ENCODE measurements at places on chromosomes 2 and 18.

- no peak for DNase-seq
Measured at GRCh38 chr2:238700117-238700457, 147.8 kb upstream of the TWIST2 start.

GRCh38 chr2:156649596-156649995 lies 213.4 kb downstream of the GPD2 start:
- DNase-seq, result no peak

DNA sequence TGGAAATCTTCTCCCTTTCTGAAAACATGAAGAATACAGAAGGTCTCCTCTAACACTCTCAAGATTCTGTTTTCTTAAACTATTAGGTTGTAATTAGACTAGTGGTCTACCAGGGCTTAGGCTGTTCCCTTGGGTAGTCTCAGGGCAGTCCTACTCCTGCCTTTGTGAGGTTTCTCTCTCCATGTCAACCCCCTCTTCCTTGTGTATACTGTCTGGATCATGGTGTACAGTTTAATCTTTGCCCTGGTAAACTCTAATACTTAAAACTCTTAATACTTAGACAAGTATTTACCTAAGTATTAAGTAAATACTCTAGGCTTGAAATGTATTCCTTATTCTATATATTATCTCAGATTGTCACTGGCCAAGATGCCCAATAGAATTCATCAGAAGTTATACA lies 480.3 kb upstream of the TNP1 start:
- no peak for DNase-seq

GRCh38 chr2:16538707-16539106 lies 126.9 kb downstream of the CYRIA start:
- no peak for DNase-seq

GRCh38 chr18:34844732-34845459 lies 134.8 kb downstream of the DTNA start:
- DNase-seq, result no peak

DNA sequence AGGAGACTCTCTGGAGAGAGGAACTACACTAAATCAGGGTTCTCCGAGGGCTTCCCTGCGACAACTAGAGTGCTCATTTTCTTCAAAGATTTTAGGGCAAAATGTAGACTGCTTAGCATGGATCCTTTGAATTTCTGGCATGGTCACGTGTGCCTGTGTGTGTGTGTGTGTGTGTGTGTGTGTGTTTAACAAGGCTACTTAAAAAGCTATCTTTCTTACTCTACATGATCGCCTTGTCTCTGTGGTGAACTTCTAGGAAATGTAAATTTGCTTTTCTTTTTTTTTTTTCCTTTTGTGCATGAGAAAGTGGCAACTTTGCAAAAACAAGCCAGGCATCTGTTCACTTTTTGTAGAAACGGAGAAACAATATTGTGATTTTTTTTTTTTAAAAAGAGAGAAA lies 43.9 kb downstream of the SOX11 start:
- no peak for DNase-seq

DNA sequence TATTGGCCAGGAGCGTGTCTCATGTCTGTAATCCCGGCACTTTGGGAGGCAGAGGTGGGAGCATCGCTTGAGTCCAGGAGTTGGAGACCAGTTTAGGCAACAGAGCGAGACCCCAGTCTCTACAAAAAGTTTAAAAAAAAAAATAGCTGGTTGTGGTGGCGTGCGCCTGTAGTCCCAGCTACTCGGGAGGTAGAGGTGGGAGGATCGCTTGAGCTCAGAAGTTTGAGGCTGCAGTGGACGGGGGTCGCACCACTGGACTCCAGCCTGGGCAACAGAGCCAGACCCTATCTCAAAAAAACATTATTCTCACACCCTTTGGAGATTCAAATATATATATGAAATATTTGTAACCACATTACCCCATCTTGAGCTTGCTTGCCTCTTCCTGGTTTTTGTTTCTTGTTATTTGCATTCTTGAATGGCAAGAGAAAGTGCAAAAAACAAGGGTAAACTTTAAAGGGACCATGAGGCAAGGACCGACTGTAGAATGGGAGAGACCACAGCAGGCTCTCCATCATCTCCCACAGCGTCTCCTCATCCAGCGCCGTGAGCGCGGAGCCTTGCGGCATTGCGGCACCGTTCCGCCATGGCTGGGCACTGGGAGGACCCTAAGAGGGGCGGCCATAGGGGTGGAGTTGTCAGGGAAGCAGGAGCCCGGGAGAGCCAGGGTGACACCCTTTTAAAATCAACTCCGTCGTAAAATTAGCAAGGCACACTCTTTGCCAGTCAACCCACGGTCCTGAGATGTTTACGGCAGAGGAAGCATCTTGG lies 1.4 kb downstream of the ELP2 start:
- DNase-seq, result no peak

GRCh38 chr2:60366135-60366712 lies 187.2 kb downstream of the BCL11A start:
- no peak for DNase-seq

- DNase-seq, result no peak
Measured at GRCh38 chr2:15893689-15894480, 46.5 kb upstream of the MYCN start.

DNA sequence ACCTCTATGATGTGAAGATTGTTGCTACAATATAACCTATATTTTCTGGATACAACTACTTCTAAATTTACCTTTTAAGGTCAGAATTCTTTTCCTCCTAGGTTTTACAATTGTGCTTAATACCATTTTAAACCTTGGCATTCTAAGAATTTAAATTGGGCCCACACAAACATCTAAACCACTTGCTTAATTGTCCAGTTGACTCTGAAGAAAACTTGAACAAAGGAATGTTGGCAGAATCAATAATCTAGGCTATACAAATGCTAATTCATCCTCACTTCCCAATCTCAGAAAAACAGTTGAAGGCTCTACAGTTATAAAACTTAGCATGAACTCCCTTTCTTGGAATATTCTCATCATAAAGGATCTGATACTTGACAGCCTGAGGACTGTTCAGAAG lies 84.3 kb downstream of the RPRM start:
- DNase-seq, result no peak
